ENCODE measurements at places on chromosomes 7 and 10.

- DNase-seq: no peak
Observed at GRCh38 chr10:95327367-95327766, 36.6 kb upstream of the PDLIM1 start.

DNA sequence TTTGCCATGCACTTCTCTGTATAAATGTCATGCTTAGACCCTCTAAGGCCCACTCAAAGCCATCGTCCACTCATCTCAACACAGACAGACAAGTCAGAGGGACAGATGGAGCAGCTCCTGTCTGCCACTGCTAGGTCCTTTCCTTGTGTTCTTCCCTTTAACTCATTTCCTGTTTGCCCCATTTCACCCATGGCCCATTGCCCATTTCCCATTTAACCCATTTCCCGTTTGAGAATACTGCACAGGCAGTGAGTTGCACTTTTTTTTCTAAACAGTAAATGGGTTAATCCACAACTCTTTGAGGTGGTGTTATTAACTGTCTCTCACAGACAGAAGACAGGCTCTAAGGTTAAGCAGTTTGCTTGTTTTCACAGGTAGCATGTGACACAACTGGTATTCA lies 179.3 kb downstream of the NPSR1 start:
- DNase-seq: no peak

DNA sequence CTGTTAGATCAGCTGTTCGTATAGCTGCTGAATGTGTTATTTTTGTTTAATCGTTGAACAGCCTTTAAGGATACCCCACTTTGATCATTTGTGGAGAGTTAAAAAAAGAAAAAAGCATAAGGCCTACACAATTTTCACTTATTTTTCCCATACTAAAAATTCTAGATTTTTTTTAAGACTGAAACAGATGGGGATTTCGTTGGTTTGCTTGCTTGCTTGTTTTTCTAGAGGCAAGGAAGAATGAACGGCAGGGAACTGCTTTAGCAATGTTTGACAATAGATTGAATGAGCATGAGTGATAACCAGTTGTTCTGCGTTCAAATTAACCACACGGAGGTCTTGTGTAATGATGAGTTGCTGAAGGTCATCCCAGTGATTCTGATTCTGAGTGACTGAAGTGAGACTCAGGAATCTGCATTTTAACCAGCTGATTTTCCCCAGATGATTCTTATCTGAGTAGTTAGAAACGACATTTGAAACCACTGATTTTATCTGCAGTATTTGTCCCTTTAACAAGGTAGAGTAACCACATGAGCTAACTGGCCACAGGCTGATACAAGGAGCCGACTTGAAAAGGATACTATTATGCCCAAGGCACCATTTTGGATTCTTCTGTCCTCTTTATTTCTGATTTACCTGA lies 85.9 kb downstream of the GPR37 start:
- no peak for DNase-seq

DNA sequence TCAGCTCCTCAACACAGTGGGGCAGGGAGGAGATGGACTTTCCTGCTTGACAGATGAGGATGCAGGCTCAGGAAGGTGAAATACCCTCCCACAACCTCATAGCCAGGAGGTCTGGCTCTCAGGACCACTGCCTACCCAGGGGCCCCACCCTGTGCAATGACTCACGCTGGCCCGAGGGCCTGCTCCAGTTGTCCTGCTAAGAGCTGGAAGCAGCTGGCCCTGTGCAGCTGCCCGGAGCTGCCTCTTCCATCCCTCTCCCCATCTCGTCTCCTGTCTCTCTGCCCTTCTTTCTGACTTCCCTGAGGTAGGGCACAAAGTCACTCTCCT lies 123.9 kb downstream of the ZMIZ1 start:
- no peak for DNase-seq

DNA sequence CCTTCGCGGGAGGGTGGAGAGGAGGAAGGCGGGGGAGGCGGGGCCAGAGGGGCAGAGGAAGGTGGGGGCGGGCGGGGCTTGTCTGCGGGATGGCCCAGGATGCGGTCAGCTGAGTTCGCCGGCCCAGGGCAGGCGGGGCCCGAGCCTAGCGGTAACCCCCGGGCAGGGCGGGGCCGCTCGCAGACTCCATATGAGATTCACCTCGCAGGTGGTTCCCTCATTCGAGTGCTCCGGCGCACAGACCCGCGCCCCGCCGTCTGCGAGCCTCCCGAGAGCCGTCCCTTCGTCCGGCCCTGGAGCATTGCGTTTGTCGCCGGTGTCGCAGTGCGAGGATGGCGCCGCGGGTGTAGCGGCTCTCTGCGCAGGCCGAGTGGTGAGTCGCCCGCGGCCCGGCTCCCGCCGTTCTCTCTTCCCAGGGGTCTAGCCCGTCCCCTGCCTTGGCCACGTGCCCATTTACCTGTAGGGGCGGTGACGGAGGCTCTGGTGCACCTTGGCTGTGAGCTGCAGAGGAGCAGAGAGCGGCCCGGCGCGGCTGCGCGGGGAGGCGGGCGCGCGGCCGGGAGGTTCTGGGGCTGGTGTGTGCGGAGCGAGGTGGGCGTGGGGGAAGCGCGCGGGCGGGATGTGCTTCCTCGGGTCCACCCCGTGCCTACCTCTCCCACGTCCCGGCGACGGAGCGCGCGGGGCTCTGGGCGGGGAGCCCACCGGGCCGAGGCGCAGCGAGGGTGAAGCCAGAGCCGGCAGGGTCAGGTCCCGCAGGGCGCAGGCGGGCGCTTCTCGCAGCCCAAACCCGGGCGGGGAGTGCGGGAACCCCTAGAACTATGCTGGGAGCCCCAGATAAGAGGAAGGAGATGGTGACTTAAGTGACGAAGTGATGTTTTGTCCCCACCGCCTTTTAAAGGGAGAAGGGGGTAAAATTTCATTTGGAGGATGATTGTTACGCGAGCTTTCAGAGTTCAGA lies at the start of gene UPP1:
Gene UPP1, plus strand, starts transcription at position 220 of the 958 bp plus-strand sequence. CDS start 5,519 bp downstream, outside the sequence.
- DNase-seq: no peak

DNA sequence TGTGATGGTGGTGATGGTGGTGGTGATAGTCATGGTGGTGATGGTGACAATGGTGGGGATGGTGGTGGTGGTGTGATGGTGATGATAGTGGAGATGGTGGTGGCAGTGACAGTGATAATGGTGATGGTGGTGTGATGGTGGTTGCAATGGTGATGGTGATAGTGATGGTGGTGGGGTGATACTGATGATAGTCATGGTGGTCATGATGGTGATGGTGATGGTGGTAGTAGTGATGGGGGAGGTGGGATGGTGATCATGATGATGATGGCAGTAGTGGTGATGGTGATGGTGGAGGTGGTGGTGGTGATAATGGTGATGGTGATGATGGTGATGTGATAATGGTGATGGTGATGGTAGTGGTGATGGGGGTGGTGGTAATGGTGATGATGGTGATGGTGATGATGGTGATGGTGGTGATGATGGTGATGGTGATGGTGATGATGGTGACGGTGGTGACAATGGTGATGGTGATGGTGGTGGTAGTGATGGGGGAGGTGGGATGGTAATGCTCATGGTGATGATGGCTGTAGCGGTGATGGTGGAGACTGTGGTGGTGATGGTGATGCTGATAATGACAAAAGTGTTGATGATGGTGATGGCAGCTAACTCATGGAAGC lies 4.7 kb upstream of the PWWP2B start:
- DNase-seq: no peak

DNA sequence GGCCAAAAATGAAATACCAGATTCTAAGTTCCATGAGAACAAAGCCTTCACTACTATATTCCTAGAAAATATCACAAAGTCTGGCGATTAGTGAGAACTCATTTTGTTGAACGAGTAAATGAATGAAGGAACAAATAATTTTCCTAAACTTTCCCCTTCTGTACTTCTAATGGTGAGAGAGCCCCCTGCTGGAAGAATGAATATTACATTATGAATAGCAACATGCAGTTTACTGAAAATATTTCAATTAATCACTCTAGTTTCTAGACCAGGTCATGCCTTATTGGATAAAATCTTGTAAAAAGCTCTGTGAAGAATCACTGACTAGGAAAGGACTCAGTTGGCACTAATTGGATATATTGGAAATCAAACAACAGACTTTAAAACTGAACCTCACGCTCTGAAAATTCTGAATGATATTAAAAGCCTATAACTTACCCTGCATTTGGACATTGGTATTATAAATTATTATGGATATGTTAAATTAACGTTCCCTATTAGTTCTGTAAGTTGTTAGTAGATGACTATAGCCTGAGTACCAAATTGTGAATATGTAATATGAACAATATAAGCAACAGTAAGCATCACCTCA lies 32.4 kb upstream of the MTPN start:
- DNase-seq: no peak

DNA sequence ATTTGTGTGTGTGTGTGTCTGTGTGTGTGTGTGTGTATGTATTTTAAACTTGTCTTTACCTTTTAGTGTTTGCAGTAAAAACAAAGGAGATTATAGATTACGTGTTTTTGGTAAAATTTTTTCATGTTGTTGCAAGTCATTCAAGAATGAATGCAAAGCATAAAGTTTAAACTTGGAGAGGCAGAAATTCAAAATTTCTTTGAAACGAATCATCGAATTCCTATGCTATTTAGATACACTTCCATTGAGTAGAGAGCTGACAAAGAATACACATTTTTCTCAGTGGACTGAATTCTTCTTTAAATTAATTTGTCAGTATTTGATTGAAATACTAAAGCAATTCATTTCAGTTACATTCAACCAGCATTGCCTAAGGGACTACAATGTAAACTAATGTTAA lies 66.0 kb upstream of the HDAC9 start:
- no peak for DNase-seq

DNA sequence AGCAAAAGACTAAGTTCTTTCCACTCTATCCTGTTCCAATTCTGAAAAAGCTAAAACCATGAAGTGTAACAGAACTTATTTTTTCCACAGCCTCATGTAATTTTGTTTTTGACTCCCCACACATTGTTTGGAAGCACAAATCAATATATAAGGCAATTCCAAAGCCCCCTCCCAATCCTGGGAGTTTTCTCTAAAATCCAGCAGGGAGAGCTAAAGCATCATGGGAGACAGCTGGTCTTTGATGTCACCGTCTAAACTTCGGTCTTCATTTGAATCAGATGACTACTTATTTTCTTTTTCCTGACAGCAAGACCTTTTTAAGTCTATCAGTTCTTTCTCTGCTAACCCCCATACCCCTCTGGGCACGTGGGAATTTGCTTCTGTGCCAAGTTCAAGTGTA lies 33.3 kb upstream of the PON1 start:
- no peak for DNase-seq

DNA sequence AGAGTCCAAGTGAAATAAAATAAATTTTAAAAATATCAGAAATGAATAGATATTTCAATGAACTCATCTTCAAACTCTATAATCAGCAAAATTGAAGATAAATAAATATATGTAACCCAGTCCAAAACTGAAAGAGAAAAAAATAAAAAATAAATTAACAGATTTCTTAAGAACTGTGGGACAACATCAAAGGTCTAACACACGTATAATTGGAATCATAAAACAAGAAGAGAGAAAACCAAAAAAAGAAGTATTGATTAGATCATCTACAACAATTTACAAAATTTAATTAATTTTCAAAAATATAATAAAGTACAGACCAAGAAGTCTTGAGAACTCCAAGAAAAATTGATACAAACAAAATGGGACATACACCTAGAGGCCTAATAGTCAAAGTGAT lies 625.8 kb upstream of the SORCS1 start:
- DNase-seq: no peak

GRCh38 chr10:50855015-50855414 lies 30.4 kb downstream of the A1CF start:
- DNase-seq: no peak
